Naive thymus-derived CD8-positive, alpha-beta T cell (primary cell): ENCODE measurements at places on chromosomes 2 and 18. TPM values are rescaled to one million over a fixed set of nuclear protein-coding genes. Genes with fewer than 3 reads are reported as not detected.

The CARF gene
- 10.1 TPM for polyA plus RNA-seq

GRCh38 chr18:36717422-36718110 lies 111.2 kb downstream of the TPGS2 start:
- DNase-seq, result no peak

GRCh38 chr2:10980886-10981425 lies 69.2 kb downstream of the KCNF1 start:
- no peak for DNase-seq

DNA sequence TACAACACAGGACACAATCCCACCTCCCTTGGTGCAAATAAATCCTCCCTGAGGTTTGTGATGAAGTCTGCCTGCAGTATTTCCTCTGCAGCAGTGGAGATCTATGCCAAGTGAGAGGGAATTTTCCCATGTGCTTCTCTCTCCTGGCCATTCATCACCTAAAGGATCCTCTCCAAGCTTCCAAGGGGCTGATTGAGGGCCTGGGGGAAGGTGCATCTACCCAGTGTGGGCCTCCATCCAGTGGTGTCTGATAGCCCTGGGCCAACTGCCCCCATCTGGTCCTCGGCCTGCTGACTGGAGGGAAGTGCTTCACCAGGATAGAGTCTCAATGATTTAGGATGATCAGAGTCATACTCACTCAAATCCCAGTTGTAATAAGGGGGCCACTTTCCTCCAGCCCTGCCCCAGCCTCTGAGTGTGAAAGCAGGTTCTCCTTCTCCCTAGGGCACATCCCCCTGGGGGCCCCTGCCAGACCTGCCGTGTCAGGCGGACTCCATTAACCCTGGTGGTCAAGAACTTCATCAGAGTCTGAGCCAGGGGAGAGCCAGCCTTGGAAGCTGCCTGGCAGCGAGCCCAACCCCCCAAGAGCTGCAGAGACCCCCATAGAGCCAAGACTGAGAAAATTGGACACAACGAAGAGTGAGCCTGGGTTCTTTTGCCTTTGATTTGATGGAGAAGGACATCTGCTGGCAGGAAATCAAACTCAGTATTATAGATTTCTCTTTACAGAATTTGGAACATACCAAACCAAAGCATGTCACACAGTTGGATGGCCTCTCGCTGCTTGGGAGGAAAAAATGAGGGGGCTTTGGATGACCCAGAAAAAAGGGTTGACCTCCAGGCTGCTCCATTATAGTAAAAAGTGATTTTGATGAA lies 509.6 kb downstream of the CMPK2 start:
- DNase-seq, result no peak

DNA sequence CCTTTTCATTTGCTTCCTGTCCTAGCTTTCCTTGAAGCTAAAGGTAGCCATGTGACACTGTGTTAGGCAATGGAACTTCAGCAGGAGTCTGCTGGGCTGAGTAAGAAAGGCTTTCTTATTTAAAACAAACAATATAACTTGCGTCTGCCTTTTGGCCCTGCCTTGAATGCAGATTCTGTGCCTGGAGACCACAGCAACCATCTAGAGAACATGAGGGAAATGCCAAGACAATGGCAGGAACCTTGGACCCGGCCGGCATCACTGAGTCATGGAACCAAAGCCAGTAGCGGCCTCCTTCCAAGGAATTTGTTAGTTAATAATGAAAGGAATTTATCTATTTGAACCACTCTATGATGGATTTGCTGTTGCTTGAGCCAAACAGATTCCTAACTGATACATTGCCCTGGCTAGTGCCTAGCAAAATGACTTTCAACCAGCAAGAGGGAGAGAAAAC lies 207.5 kb upstream of the EPHA4 start:
- DNase-seq, result no peak

The ATP5F1A gene
- polyA plus RNA-seq, result 496 TPM

The SYT4 gene
- not detected for polyA plus RNA-seq

The DPYSL5 gene
- not detected for polyA plus RNA-seq

DNA sequence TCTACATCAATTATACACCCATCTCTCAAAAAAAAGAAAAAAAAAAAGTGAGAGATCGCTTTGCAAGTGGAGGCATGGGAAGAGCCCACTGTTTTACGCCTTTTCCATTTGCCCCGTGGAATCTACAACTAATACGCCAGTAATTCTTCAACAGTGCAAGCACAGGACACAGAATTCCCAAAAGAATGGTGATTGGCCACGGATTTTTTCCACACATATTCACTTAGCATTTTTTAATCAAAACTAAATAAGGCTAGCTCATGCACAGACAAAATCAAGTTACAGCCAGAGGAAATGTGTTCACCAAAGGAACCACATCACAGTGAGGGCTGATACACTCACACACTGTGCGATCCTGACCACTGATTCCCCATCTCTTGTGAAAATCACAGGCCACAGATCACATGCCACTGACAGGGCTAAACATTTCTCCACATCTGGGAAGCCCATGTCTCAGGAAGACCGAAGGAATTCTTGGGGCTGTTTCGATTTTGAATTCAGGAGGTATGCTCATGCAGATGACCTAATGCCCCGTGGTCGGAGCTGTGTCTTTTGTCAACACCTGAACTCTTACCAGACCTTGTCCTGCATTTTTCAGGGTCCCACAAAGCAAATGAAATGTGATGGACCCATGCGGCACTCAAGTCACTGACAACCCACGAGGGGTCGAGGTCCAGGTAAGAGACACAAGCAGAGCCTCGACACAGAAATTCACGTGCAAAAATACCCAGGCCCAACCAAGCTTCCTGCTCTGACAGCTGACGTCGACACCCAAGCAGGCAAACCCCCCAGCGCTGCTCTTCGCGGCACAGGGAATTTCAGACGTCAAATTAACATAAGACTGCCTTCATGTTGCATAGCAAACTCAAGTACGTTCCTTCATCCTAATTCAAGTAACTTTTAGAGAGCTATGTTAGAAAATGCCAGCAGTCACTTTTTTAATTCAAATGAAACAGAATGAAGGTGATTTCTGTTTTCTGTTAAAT lies 69.6 kb downstream of the ZNF516 start:
- DNase-seq, result no peak

DNA sequence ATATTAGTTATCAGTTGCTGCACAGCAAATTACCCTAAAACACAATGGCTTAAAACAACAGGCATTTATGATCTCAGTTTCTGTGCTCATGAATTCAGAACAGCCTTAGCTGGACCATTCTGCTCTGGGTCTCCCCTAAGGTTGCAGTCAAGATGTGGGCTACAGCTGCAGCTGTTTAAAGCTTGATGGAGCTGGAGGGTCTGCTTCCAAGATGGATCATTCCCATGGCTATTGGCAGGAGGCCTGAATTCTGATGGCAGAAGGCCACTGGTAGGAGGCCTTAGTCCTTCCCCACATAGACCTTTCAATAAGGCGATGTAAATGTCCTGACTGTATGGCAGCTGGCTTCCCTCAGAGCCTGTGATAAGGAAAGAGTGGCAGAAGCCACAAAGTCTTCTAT lies 118.6 kb upstream of the SERPINE2 start:
- no peak for DNase-seq

GRCh38 chr2:238597638-238598528 lies 171.2 kb downstream of the ASB1 start:
- no peak for DNase-seq

DNA sequence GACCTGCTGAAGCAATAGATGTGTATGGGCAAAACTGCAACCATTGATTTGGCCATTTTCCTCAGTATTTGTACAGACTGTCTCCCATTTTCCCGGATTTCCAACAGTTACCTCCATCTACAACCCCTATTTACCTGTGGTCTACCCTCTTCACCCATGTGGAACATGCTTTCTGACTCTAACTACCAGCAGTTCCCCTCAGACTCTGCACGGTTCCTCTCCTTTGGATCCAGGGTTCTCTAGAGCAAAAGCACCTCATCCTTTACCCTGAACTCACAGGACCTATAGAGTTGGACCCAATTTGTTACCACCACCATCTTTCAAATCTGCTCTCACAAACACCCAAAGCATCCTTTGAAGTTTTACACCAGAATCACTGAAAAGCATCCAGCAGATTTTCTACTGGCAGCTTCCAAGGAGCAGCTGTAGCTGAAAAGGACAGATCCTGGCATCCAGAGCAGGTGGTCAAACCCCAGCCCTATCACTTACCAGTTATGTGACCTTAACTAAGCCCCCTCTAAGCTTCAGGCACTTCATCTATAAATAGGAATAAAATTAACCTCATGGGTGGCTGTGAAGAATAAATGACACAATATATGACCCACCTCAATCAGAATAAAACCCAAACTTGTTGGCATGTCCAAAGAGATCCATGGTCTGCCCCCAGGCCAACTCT lies 15.3 kb downstream of the CYTIP start:
- no peak for DNase-seq

- no peak for DNase-seq
These were observed 26.0 kb upstream of the NMI start for GRCh38 chr2:151315381-151315903.

The HOXD3 gene
- not detected for polyA plus RNA-seq

The ANKRD36 gene
- 7.6 TPM for polyA plus RNA-seq

The KCNG2 gene
- polyA plus RNA-seq, result not detected

- peak; percentile 29 for DNase-seq
These were observed 91.9 kb upstream of the STK17B start for GRCh38 chr2:196263181-196263747.

The ANKRD36B gene
- polyA plus RNA-seq, result 14.3 TPM

The GCKR gene
- polyA plus RNA-seq, result not detected

DNA sequence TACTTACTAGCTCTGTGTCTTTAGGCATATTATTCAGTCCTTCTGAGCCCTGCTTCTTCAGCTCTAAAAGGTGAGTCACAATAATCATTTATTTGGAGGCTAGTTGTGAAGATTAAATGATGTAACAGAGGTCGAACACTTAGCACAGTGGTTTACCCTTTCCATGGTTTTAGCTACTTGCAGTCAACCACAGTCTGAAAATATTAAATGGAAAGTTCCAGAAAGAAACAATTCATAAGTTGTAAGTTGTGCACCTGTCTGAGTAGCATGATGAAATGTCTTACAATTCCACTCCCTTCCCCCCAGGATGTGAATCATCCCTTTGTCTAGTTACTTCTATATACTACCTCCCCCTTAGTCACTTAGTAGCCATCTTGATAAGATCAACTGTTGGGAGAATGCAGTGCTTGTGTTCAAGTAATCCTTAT lies 217.6 kb upstream of the THUMPD2 start:
- no peak for DNase-seq

DNA sequence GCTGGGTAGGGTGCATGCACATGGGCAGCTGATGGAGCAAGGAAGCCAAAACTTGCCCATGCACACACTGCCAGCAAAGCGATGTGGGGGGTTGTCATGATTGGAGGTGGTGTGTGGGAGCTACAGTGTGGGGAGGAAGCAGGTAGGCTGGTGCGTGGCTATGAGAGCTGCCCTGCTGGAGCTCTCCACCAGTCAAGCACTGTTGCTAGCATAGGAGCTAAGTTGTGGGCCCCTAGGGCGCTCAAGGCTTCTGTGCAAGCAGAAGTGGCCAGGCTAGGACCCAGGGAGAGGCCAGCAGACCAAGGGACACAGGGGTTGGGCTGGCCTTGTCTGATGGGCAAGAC lies 20.2 kb downstream of the EHBP1 start:
- DNase-seq, result no peak

DNA sequence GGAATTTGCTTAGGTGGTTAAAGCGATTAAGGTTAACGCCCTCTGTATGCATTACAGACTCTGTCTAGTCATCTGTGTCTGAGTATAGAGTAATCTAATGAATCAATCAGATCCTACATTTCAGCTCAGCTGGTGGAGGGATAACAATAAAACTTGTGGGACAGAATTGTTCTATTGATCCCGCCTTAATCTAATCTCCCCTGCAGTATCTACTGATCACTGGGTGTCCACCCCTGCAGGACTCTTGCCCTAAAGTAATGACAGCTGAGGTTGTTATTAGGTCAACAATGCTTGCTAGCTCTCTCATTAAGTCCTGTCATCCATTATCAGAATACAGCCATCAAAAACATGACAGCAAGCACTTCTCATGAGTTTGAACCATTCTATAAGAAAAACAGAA lies 462.6 kb upstream of the TMEFF2 start:
- no peak for DNase-seq
